OCI-M1 (cell line): ENCODE measurements at places on chromosomes 2 and 18.
A peak's percentile ranks its signal among the peaks of the same experiment; 100 is the strongest.

DNA sequence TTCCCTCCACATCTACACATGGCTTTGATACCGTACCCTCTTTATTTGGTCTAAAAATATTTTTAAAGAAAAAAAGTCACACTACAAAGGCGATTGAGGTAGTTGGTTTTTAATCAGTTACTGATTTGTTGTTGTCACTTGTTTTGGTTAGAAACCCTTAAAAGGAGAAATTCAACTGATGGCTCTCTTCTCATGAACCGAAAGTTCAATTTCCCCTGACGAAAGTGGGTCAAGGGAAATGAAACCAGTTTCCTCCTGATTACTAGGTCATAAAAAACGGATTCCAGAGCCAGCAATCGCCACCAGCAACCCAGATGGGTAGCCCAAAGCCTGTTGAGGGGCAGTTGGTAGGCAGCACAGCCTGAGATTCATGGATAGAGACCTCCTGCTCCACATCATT is 63.2 kb downstream of the DLGAP1 start:
- peak; percentile 12 for DNase-seq

DNA sequence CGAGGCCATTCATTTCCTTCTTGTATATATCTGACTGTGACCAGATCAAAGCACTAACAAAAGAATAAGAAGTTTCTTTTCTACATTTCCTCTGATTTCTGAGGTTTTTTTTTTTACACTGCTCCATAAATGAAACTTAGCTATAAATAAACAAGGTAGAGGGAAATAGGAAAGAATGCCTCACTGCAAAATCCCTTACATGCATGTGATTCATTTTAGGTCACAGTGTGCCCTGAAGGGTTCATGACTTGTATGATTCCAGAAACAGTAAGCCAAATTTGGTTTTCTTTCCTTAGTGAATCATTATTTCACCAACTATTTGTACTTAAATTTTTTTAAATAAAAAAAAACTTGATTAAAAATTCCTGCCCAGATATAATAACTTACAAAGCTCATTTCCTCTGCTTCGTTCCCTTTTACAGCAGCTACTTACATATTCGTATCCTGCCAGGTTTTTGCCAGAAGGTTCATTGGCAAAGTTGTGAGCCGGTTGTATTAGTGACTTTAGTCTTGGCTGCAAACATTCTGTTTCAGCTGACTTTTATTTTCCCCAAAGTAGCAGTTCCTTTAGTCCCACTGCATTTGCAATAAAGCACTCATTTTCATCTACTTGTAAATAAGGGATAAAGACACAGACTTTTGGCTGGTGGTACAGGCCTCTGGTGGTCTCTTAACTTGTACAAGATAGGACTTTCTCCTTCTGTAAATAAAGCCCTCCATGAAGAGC is 58.6 kb downstream of the LRP2 start:
- DNase-seq, result no peak

GRCh38 chr2:98515250-98515991 is 70.8 kb downstream of the INPP4A start:
- peak; percentile 64 for DNase-seq

DNA sequence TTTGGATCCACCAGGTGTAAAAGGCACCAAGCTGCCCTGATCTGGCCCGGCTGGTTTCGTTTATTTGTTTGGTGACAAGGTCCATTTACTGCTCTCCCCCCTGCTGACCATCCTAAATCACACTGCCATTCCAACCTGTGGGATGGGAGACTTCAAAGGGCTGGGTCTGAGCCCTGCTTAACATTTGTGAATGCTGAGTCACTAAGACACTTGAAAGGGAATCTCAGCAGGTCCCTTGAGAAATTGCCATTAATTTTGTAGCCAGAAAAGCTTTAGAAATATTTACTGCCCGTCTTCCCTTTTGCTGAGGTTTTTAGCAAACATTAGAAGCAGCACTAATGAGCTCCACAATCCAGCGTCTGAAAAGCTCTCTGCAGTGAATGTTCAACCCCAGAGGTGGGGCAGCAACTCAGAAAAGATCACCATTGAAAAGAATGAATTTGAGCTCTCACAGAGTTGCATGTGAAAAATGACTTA is 133.8 kb downstream of the ARL4C start:
- DNase-seq, result no peak

- no peak for DNase-seq
These were observed 254.8 kb upstream of the SOX11 start for GRCh38 chr2:5437375-5437774.

GRCh38 chr2:100409975-100410647 is 7.4 kb downstream of the CHST10 start:
- no peak for DNase-seq

GRCh38 chr2:15860760-15861159 is 79.6 kb upstream of the MYCN start:
- no peak for DNase-seq

- no peak for DNase-seq
These were observed 30.2 kb downstream of the LIMS1 start for GRCh38 chr2:108564510-108564909.

- DNase-seq, result no peak
These were observed 134.0 kb downstream of the INSIG2 start for GRCh38 chr2:118222273-118222594.

- no peak for DNase-seq
These were observed 28.2 kb downstream of the CENPO start for GRCh38 chr2:24821433-24821891.

- DNase-seq, result no peak
These were observed 135.9 kb upstream of the HNRNPA3 start for GRCh38 chr2:177076636-177077179.

GRCh38 chr2:84022810-84023431 is 436.2 kb downstream of the SUCLG1 start:
- peak; percentile 79 for DNase-seq

DNA sequence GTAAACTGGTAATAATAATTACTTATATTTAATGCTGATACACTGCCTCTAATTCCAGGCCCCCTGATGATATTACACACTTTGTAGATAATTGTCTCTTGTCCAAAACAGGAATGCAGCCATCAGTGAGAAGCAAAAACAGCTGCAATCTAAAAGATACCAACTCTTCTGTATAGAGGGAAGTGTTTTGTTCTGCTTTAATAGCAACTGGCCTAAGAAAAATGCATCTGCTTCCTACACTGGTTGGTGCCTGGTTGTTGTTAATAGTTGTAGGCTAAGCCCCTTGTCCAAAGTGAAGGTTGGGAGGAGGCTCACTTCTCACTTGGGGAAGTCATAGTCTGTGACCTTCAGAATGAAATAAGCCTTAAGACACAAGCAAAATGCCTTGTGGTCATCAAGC is 332.0 kb downstream of the ZNF521 start:
- no peak for DNase-seq

- no peak for DNase-seq
These were observed 134.5 kb upstream of the TNP1 start for GRCh38 chr2:216994353-216994854.

DNA sequence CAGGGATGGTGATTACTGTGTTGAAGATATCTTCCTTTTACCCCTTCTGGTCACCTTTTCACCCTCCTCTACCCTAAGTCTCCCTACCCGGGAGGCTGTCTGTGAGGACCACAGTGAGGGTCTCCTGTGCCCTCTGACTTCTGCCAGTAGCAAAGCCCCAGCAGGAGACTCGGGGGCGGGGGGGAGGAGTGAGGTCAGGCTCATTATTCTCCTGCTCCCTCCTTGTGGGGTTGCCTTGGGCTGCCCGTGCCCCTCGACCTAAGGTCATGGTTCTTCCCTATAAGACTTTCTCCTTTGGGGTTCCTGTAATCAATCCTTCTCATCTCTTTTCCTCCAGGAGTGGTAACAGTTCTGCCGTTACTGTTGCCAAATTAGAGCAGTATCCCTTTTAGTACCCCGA is 65.5 kb downstream of the GREB1L start:
- no peak for DNase-seq

DNA sequence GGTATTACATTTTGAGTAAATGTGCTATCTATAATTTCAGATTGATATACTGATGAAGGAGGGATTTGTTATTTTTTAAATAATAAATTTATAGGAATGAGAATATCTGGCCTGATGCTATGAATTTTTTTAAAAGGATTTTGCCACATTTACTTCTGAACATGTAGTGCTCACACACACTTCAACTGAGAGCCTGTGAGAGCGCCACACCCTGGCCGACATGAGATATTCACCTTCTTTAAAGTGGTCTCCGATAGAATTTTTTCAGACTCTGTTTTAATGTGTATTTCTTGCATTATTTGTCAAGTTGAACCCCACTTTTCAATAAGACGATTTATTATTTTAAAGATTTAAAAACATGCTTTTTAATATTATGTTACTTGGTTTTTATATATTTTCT is 813.3 kb downstream of the DCC start:
- peak; percentile 40 for DNase-seq

GRCh38 chr2:223837287-223838061 is at the start of gene AP1S3:
TSS of gene AP1S3 (minus strand) at chr2:223837582. CDS start at chr2:223837450, 132 bp downstream.
- peak; percentile 62 for DNase-seq

DNA sequence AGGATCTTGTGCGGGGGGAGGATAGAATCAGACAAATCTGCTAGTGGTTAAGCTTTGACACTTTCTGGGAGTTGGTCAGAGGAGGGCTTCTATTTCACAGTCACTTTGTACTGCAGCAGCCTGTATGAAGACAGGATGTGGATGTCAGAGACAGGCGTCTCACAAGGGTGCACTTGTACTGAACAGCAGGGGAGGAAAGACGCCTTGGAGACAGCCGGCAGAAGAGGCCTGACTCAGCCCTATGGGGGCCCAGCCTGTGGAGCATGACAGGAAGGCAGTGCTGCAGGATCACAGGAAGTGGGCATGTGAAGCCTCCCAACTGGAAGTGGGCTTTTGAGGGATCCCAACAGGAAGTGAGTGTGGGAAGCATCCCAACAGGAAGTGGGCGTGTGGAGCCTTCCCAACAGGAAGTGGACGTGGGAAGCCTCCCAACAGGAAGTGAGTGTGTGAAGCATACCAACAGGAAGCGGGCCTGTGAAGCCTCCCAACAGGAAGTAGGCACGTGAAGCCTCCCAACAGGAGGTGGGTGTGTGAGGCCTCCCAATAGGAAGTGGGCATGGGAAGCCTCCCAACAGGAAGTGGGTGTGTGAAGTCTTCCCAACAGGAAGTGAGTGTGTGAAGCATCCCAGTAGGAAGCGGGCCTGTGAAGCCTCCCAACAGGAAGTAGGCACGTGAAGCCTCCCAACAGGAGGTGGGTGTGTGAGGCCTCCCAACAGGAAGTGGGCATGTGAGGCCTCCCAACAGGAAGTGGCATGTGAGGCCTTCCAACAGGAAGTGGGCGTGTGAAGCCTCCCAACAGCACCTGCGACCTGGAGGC is 212.3 kb downstream of the SNTG2 start:
- no peak for DNase-seq

- no peak for DNase-seq
These were observed 4.6 kb downstream of the MRPL33 start for GRCh38 chr2:27776097-27776496.

GRCh38 chr2:107529146-107529545 is 297.5 kb upstream of the RGPD4 start:
- no peak for DNase-seq

GRCh38 chr18:11676386-11676785 is 12.7 kb upstream of the GNAL start:
- DNase-seq, result no peak

GRCh38 chr2:134375935-134376334 is 122.1 kb downstream of the MGAT5 start:
- no peak for DNase-seq

DNA sequence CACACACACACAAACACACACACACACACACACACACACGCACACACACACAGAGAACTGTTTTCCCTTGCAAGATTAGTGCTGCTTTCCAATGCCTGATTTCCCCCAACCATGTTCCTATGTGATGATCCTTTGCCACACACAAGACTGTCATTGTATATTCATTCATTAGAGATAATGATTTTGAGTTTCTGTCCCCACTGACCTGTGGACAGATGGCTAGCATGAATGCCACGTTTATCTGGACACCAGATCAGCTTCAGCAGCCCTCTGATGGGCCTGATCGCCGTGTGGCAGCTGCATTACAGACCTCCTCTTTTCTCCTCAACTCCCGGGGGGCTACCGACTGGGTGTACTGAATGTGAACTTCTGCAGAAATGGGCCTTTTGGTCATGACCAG is 353.0 kb downstream of the MYCN start:
- DNase-seq, result no peak

DNA sequence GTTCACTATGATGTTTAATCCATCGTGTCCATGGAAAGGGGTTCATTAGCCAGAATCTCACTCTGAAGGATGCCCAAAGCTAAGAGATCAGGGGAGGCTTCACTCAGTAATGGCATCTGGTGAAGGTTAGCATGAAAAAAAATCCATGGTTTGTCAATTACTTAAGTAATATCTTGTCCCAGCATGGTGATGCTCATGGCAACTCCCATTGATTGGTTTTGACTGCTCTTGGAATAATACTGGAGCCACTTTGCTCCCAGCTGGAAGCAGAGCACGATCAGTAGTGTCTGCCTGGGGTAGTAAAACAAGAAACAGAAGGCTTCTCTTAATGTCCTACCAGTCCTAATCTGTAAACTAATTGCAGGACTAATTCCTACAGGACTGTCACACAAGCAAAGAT is 799.4 kb downstream of the CNTNAP5 start:
- no peak for DNase-seq

GRCh38 chr2:239586651-239587310 is 186.0 kb upstream of the HDAC4 start:
- no peak for DNase-seq

- DNase-seq, result no peak
These were observed 29.3 kb upstream of the TWIST2 start for GRCh38 chr2:238818561-238818960.

DNA sequence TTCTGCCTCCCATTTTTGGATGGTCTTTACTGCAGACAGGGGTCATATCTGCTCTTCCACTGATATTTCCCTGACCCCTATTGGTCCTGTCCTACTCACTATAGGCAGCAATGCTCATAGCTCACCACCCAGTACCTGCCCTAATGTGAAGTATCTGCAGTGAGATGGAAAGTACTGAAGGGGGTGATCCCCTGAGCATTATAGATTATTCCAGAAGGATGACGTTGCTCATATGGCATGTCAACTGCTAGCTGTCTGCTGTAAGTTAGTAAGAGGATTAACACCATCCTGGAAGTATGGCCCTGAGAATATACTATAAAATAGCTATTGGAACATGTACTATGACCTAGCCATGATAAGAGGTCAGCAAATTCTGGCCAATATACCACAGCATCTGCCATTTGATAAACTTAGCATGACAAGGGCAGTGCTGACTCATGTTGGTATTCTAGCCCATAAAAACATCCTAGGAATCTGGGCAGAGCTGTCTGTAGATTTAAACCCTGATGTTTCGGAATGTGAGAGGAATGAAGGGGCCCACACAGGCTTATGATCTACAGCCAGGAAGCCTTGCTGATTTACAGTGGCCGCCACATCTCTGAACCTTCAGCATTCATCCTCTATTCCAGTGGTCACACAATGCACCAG is 451.4 kb downstream of the TNS1 start:
- peak; percentile 49 for DNase-seq

DNA sequence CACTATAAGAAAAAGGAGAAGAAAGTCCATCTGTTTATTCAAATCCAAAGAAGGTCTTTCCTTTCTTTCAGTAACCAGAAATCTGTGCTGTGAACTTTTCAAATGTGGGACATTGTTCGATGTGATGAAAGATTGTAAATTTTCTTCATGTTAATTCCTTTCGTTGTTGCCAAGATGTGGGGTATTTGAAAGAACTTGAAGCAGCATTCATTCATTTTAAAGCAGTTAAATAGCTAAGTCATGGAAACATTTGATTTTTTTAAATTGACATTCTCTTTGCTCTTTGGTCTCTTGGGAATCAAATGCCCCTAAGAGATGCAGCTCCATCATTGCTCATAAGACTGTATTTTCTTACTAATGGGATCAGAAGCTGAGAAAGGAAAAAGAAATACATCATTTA is 93.7 kb upstream of the EHBP1 start:
- no peak for DNase-seq

GRCh38 chr2:66897181-66897580 is 462.3 kb downstream of the MEIS1 start:
- DNase-seq, result no peak
